PC-9 (cell line): ENCODE measurements at places on chromosomes 4 and X. TPM values are rescaled to one million over a fixed set of nuclear protein-coding genes. Genes with fewer than 3 reads are reported as not detected.

Gene CTAG2
- total RNA-seq = not detected in 2 replicates

Gene IL2
- total RNA-seq = not detected in 2 replicates

Gene RAB39B
- not detected in 2 replicates for total RNA-seq

Gene GNRHR
- total RNA-seq = not detected in 2 replicates

Gene XG
- total RNA-seq = not detected in 2 replicates

Gene XKRX
- total RNA-seq = 1.2 and 1.4 TPM in 2 replicates

Gene STX18
- 25.3 and 30.5 TPM in 2 replicates for total RNA-seq

Gene CT45A5
- total RNA-seq = not detected in 2 replicates

Gene COL4A6
- 13.6 and 15.5 TPM in 2 replicates for total RNA-seq

Gene TRIM75
- total RNA-seq = not detected in 2 replicates

Gene STOX2
- 4.5 TPM in 2 replicates for total RNA-seq

Gene ARHGAP36
- total RNA-seq = not detected in 2 replicates

Gene RBM46
- not detected in 2 replicates for total RNA-seq

Gene SPATA4
- 0.43 and 1.1 TPM in 2 replicates for total RNA-seq

Gene RBM10
- total RNA-seq = 31.9 and 34.8 TPM in 2 replicates

Gene SH3RF1
- total RNA-seq = 26.4 and 37.4 TPM in 2 replicates

Gene MCF2
- not detected in 2 replicates for total RNA-seq

Gene PPP1R2C
- total RNA-seq = not detected in 2 replicates

Gene NAT8L
- total RNA-seq = 2.1 and 4.1 TPM in 2 replicates

Gene TEX28
- total RNA-seq = not detected in 2 replicates

Gene PLS3
- total RNA-seq = 221 and 257 TPM in 2 replicates

Gene RS1
- total RNA-seq = not detected in 2 replicates

Gene LARP1B
- total RNA-seq = 17.7 and 22.0 TPM in 2 replicates

Gene H2BW2
- total RNA-seq = not detected in 2 replicates

Gene TRPC5OS
- total RNA-seq = not detected in 2 replicates

Gene KIF4A
- total RNA-seq = 36.7 and 52.9 TPM in 2 replicates

Gene UGT2B17
- not detected in 2 replicates for total RNA-seq

Gene ARSH
- not detected in 2 replicates for total RNA-seq

Gene SLC38A5
- total RNA-seq = 0.46 and 1.5 TPM in 2 replicates

Gene ZMAT1
- total RNA-seq = not detected in 2 replicates

Gene GRIA3
- not detected in 2 replicates for total RNA-seq

Gene SSX3
- not detected in 2 replicates for total RNA-seq

Gene ALB
- total RNA-seq = not detected in 2 replicates

Gene PRDM8
- 0.26 and 0.88 TPM in 2 replicates for total RNA-seq

Gene TRIM2
- 56.0 and 87.0 TPM in 2 replicates for total RNA-seq

Gene TMSB15A
- total RNA-seq = not detected in 2 replicates

Gene RHOXF2
- not detected in 2 replicates for total RNA-seq

Gene CHRDL1
- 18.8 and 25.7 TPM in 2 replicates for total RNA-seq

Gene CLGN
- 0.35 and 0.38 TPM in 2 replicates for total RNA-seq

Gene TAF7L
- 0.24 and 0.25 TPM in 2 replicates for total RNA-seq

Gene OPHN1
- 9.3 and 11.6 TPM in 2 replicates for total RNA-seq

Gene MSX1
- not detected in 2 replicates for total RNA-seq

Gene NSG1
- total RNA-seq = not detected in 2 replicates
